ENCODE measurements at places on chromosomes 12 and 14.
A peak's percentile ranks its signal among the peaks of the same experiment; 100 is the strongest.

- ATAC-seq = peak; percentile 47
Observed at GRCh38 chr14:36647824-36648753, 13.6 kb upstream of the PAX9 start.

GRCh38 chr12:66367015-66367667 is 64.8 kb downstream of the HELB start:
- ATAC-seq = no peak

- ATAC-seq = no peak
Observed at GRCh38 chr12:33296529-33296928, 143.1 kb downstream of the SYT10 start.

DNA sequence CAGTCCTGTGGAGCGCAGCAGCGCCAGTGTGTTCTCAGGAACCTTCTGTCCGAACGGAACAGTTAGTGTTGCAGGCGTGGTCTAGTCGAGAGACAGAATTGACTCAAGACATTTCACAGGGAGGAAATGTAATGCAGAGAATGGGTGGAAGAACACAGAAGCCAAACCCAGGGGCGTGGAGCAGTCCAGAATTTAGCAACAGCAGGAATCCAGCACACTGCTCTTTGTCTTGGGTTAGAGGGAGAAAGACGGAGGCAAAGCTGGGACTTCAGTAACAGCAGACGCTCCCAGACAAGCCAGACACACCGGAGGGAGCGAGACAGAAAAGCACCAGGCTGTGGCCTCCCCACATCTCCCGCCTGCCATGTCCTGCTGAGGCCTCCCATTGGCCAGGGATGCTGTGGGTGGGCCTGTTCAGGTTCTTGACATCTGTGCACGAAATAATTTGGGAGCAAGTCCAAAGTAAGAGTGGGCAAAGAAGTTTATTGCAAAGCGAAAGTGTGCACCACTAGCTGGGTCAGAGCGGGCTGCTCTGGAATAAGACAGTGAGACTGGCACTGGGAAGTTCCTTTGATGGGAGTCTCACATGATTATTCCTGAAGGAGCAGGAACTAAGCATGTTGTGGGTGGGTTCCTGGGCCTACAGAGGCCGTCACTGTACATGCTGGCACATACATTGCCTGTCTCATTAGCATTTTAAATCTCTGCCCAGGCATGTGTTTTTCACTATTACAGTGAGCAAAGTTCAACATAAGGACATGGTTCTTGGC is 339.3 kb upstream of the SFSWAP start:
- ATAC-seq = no peak

- ATAC-seq = no peak
Observed at GRCh38 chr12:98185606-98186005, 329.8 kb upstream of the TMPO start.

DNA sequence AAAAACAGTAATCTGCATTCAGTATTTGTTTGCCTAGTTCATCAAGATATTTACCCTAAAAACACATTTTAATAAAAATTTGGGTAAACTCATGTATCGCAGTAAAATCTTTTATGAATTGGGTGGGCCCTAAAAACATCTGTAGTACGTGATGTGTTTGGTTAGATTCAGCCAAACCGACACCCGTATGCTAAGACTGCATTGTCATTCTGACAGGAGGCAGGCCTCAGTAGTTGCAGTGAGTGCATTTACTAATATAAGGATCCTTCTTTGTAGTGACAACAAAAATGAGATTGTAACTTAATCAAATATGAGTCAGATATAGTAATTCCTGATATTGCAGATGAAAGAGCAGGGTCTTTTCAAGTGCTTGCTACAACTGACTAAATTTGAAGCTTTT is 191.8 kb downstream of the SLC16A7 start:
- no peak for ATAC-seq

GRCh38 chr14:74077401-74077800 is 6.9 kb downstream of the ALDH6A1 start:
- ATAC-seq = no peak

DNA sequence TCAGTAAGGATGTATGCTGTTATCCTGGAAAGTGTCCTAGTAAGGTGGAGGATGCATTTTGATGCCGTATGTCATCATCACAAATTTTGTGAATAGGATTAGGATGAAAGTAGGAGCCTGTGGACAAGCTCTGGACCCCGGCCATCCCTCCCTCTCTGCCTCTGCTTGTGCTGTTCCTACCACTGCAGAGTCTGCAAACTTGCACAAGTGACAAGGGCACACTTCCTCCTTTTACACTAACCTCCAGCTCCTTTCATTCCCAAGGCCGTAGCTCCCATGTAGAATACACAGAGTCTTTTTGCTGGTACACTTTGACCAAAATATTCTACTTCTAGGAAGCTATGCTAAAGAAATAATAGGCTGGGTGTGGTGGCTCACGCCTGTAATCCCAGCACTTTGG is 13.3 kb upstream of the TMCC3 start:
- no peak for ATAC-seq

GRCh38 chr12:51217133-51217967 is 512 bp downstream of the POU6F1 start:
- ATAC-seq = peak; percentile 71
